ENCODE measurements at places on chromosomes 1 and 21.

- DNase-seq = no peak
Observed at GRCh38 chr1:107871687-107872395, 93.1 kb downstream of the VAV3 start.

- no peak for DNase-seq
Observed at GRCh38 chr21:37149411-37149810, 76.4 kb downstream of the TTC3 start.

GRCh38 chr1:224182057-224182865 is 779 bp upstream of the DEGS1 start:
- DNase-seq = peak; percentile 86

DNA sequence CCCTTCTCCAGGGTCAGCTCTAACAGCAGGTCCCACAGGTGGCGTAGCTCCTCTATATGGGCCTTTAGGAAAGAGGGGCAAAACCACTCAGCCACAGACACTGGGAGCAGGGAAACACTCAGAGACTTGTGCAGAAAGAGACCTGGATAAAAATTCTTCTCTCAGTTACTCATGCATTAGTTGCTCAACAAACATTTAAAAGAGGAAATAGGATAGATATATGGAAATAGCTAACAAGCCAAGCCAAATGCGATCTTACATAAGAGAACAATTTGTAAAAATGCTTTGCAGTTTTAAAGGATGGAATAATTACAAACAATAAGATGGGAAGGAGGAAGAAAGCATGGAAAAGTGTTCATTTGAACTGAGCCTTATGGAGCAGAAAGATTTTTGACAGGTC is 4.9 kb downstream of the SPTA1 start:
- DNase-seq = no peak

DNA sequence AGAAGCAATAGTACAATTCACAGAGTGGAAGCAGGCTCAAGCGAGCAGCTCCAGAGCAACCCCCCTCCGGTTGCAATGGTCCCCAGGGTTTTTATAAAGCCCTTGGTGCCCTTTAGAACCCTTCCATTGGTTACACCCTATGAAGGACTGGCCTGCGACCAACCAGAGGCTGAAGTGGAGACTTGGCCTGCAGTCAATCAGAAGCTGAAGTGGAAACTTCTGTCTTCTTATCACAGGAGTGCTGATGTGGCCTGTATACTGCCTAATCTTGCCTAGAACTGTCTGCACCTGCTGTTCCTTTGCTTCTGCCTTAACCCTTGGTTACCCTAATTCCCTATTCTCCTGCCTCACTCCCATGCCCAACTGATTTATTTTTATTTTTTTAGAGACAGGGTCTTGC is 15.4 kb upstream of the FRRS1 start:
- no peak for DNase-seq

DNA sequence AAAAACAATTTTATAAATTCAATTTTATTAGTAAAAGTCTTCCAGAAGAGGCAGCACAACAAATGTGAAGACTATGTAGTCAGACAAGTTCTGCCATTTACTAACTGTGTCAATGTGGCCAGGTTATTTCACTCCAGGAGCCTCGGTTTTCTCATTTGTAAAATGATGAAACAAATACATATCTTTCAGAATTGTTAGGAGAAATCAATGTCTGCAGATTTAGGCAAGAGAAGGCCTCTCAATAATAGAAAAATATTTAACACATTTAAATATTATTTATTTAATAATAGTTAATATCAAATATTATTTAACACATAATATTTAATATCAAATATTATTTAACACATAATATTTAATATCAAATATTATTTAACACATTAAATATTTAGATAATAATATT is 75.6 kb upstream of the PTGFR start:
- DNase-seq = no peak

DNA sequence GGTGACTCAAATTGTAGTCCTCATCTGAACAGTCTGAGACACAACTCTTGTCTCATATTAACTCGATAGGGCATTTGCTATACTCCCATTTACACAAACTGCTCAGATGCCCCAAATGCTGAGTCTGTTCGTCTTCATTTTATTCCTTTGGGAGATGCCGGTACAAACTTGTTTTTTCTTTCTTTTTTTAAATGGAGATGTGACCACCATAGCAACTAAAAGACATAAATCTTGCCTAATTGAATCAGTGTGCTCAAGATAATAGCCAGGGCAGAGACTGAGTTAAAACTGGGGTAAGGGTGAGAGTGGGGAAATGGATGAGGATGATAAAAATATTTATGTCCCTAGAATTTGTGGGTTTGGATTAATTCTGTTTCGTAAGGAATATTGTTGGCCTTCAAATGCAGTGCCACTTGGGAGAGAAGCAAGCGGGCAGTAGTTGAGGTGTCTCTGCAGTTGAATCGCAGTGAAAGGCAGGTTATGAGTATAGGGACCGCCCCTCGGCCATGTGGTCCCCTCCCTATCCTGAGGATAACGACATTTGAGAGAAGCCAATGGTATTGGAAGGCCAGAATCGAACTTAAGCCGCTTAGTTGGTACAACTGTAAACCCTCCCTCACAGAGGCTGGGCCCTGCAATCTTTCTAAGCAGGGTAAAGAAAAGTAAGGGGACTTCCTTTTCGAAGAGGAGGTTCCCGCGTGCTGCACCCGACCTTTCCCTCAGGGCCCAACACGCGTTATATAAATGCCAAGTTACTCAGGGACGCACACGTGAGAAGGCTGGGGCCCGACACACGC is 859 bp upstream of the LRRC8B start:
- peak; percentile 61 for DNase-seq

Data from CD4-positive, alpha-beta memory T cell (primary cell).